ENCODE measurements at places on chromosomes 3 and 15.

DNA sequence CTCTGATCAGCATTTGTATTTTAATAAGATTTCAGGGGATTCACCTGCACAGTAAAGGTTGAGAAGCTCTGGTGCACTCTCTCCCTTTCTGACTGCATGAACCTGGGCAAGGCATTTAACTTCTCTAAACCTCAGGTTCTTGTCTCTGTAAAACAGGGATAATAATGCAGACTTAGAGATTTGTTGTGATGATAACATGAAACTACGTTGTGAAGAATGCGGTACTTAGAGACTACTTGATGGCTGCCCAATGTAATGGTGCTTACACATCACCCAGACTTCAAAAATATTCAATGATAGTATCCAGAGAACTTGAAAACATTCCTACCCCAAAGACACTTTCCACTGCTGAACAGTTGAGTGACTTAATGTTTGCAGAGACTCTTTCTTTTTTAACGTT lies 19.8 kb upstream of the TNFSF10 start:
- DNase-seq, result no peak

DNA sequence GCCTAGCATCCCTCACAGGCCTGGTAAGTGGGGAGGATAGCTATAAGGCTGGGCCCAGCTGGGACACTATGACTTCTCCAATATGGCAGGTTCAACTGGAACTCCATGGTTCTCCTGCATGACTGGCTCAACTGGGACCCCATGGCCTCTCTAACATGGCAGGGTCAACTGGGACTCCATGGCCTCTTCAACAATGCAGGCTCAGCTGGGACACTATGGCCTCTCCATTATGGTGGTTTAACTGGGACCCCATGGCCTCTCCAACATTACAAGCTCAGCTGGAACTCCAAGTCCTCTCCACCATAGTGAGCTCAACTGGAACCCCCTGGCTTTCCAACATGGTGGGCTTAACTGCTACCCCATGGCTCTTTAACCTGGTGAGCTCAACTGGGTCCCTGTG lies 58.2 kb upstream of the SEC61A1 start:
- no peak for DNase-seq

DNA sequence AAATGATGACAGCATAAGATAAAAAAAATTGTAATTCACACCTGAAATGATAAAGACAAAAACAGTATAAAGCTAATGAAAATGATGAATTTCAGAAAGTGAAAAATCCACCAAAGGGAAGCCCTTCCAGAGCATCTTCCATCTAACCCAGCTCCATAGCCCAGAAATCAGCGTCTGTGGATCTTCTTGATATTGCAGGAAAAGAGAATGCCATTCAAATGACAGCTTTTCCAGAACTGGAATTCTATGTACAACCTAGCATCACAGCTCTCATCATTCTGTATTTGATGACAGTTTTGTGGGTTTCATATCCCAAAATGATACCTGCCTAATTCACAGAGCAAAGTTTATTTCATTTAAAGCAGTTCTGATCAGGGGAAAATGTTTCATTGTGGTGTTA lies 267.3 kb downstream of the FHIT start:
- DNase-seq, result no peak

DNA sequence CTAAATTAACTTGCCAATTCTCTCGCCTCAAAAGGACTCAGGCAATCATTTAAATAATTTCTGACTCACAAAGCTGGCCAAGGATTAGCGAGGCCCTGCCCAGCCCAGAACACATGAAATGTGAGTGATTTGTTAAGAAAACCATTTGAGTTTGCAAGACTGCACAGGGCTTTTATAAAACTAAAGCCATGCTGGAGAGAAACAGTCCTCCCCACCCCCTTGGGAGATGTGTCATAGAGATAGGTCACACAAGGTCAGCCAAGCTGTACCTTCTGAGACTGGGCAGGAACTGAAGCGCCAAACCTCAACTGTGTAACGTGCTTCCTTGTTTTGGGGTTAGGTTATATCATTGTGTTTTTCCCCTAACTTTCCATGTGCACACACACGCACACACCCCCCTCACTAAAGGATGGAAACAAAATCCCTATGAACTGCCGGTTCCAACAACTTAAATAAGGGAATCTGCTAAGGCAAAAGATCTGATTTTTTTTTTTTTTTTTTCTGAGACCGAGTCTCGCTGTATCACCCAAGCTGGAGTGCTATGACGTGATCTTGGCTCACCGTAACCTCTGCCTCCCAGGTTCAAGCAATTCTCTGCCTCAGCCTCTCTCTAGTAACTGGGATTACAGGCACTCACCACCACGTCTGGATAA lies 8.1 kb downstream of the SPATA12 start:
- DNase-seq, result no peak

DNA sequence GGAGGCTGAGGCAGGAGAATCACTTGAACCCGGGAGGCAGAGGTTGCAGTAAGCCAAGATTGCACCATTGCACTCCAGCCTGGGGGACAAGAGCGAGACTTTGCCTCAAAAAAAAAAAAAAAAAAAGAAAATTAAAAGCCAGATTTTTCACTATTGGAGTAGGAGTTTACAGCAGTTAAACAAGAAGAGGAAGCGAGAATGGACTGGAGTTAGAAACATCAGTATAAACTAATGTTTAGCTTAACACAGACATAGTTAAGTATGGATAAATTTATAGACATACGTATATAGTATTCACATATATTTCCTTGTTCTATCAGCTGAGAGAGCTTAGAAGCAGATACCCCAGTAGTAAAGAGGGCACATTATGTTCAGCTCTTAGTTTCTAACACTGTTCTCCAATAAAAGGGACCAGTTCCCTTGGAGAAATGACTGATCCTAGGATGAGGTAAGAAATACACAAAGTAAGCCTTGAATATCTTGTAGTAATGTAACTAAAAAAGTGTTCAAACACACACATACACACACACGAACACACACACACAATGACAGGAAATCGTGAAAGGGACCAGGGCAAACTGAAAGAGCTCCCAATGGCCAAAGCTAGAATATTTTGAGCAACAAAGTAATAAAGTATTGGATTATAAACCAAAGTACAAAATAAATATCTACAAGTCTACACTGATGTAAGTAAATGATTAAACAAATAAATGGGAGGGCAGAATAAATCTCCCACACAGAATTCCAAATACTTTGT lies 25.1 kb downstream of the PIK3CB start:
- DNase-seq, result no peak

- no peak for DNase-seq
Observed at GRCh38 chr3:33886015-33886414, 87.6 kb downstream of the PDCD6IP start.

DNA sequence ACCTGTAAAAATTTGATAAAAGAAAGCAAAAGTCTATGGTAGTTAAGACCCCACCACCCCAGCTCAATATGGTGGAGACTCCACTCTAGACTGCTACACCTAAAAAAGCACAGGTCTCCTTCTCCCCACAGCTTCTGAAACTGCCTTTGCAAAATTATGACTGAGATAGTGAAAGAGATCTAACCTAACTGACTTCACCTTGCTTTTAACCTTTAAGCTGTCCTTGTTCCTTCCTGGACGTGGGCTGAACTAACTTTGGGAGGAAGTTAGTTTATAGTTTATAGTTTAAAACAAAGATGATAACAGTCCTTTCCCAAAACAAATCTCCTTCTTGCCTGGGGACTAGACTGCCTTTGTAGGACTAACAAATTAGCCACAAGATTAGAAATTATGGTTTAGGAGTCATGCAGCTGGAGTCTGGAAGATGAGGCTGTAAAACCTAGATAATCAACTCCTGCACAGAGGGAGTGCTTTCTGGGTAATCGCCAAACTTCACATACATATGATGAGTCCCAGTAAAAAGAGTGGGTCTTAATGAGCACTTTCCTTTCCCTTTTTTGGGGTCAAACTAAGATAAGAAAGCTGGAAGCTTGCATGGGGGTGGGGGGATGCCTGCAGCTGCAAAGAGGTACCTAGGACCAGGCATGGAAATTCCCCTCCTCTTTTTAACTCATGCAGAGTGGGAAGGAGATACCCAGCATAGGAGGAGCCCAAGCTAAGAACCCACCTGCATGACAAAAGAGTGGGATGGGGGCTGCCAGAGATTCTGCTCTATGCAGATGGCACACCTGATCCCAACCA lies 17.5 kb downstream of the CCR8 start:
- no peak for DNase-seq

DNA sequence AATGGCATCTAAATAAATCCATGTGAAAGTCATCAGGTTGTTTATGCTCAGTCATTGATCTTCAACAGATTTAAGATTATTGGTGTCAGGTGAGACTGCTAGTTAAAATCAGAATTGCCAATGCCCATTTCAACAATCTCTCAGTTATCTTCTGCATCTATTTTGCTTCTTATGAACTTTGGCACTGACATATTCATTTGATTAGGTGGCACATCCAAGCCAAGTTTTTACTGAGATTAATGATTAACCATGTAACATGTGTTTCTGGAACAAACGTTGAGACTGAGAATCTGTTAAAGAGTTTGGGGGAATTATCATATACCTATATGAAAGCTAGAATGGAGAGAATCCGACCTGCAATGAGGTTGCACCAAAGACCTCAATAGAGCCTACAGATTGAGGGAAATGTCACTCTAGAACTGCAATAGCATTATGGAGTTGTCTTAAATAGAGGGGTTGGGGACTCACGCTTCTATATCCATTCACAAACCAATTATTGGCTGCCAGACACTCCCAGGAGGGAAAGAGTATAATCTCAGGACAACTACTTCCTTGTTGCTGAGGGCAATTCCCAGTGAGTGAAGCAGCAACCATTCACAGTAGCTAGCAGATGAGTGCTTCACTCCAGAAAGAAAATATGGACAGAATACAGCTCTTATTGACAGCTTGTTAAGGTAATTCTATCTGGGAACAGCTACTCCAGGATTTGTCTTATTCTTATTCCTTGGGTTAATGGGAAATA lies 891.3 kb downstream of the SQOR start:
- no peak for DNase-seq

- no peak for DNase-seq
Observed at GRCh38 chr3:116734243-116734642, 24.7 kb downstream of the TUSC7 start.

DNA sequence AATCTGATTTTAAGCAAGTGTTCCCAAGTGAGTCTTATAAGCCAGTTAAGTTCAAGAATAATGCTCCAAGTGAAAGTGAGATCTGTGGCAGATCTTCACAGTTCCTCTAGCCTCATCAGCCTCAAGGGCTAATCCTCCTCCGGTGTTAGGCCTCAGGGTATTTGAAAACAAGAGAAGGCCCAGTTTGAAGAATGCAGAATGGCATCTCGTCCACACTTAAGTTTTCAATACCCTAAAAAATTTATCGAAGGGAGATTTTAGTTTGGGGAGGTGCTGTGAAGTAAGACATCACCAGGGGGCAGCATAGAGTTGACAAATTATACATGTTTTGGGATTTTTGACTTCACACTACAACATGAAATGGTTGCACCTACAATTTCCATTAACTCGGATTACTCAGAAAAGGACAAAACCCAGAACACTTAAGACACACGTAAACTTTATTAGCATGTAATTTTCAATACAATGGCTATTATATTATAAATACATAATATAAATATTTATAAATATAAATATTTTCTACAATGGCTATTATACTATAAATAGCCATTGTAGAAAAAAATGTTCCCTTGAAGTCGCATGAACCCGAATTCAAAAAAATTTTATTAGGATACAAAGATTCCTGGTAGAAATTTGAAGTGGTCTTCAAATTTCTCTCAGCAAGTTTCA lies 2.3 kb upstream of the TMEM266 start:
- no peak for DNase-seq

DNA sequence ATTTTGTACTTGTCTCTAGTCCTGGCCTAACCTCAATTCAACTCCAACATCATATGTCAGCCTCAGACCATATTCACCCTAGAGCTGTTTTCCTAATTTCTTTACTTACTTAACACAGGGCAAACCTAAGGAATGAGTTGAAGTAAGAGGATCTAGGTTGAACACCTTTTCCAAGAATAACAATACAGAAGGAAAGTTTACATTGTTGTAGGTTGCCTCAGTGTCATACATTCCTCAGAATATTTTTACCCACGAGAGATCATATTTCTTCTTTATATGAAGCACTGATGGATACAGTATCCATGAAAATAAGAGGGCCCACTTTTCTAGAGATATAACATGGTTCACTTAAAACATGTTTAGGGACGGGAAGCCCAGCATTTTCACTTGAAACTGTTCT lies 369.5 kb downstream of the CNTN6 start:
- DNase-seq, result no peak

DNA sequence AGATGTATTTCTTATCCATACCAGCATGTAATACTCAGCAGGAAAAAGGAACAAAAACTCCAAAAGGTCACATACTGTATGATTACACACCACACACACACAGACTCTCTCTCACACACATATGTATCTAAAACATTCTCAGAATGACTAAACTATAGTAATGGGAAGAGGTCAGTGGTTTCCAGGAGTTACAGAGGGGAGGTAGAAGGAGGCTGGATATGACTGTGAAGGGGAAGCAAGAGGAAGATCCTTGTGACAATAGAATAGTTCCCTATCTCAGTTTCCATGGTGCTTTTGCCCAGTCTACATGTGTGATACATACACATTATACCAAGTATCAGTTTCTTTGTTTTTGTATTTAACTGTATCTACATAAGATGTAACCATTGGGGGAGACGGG lies 190.1 kb downstream of the IL5RA start:
- DNase-seq, result no peak

GRCh38 chr3:50617911-50618481 lies 1.0 kb downstream of the MAPKAPK3 start:
- DNase-seq, result no peak

DNA sequence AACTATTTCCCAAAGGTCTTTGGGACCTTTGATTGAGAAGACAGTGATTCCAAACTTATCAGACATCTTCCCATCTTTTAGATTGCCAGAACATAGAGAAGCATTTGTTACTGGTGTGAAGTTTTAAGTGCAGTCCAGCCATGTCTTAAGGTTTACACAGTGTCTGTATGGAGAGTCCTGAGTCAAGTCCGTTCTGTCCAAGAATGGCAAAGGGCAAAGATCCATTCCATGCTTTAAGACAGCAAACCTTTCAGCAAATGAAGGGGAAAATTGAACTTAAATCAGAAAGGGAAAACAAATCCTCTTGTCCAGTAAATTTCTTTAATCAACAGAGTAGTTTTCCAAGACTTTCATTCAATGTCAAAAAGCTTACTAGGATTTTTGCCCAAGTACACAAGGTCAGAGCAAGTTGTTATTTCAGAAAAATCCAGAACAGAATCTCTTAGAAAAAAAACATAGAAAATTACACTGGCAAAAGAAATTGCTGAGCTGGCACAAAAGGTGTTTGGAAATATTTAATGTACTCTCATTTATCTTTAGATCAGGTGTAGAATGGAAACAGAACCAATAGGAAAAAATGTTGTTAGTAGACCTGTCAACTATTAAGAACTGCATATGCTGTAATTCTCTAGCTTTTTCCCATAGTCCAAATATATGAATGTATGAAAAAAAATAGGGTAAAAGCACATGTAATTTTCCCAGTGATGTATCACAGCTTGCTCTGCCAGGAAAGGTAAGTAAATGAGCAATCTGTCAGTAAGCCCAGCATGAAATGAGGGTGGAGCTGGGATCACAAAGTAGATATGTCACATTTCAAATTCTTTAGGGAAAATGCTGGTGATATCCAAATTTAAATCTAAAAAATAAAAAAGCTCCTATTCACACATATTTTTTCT lies 1099.9 kb downstream of the TUSC7 start:
- DNase-seq, result no peak

- DNase-seq, result no peak
Observed at GRCh38 chr3:192902549-192902948, 15.1 kb downstream of the MB21D2 start.

- DNase-seq, result no peak
Observed at GRCh38 chr3:152175528-152175889, 93.2 kb upstream of the MBNL1 start.

GRCh38 chr15:48507416-48508065 lies 138.0 kb downstream of the FBN1 start:
- DNase-seq, result no peak

GRCh38 chr3:184663756-184664155 lies 48.1 kb downstream of the MAGEF1 start:
- DNase-seq, result no peak
